Adipocyte (in vitro differentiated cells): ENCODE measurements at places on chromosomes 6 and 20.
A peak's percentile ranks its signal among the peaks of the same experiment; 100 is the strongest.

- DNase-seq = no peak
These were observed 51.2 kb downstream of the CRYBG1 start for GRCh38 chr6:106411643-106412200.

DNA sequence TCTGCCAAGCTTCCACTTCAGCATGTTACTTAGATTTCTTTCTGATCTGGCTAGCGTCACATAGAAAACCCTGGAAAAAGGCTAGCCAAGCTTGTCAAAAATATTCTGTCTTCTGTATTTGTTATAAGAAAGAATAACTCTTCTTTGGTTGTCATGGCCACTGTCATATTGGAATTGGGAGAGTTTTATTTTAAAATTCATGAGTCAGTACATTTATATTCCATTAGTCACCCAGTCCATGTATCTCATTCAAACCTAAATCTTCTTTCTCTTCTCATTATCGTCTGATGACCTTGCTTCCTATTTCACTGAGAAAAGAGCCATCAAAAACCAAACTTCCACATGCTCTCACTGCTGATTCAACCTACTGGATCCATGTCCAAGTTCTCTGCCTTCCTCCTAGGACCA is 65.7 kb downstream of the EPM2A start:
- peak; percentile 60 for DNase-seq

DNA sequence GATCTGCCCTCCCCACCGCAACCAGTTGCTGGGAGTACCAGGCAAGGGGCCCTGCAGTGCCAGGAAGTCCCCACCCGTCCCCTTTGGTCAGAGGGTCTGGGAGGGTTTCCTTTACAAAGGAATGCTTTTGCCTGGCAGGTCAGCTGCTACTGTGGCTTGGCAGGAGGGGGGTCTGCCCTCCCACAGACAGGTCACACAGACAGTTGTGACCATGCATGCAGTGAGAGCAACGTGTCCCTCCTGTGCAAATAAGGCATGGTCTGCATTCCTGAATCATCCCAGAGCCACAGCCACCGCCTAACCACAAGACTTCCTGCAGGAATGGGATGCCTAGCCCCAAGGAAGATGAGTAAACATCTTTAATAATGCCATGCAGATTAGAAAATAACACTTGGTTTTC is 439 bp upstream of the F13A1 start:
- no peak for DNase-seq

DNA sequence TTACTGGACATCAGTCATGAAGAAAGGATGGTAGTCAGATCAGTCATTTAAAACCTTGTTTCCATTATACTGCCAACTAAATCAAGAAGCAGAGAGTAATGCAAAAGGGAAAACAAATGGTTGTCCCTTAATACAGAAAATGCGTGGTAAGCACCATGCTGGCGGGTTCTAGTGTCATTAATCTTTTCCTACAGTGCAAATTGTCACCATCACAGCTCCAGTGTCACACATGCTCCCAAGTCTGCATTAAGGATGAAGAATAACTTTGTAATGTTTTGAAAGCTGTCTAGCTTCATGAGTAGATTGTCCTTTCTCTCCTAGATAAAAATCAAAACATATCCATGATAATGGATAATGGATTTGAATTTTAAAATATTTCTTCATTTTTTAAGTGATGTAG is 735.6 kb downstream of the EPHA7 start:
- DNase-seq = no peak

DNA sequence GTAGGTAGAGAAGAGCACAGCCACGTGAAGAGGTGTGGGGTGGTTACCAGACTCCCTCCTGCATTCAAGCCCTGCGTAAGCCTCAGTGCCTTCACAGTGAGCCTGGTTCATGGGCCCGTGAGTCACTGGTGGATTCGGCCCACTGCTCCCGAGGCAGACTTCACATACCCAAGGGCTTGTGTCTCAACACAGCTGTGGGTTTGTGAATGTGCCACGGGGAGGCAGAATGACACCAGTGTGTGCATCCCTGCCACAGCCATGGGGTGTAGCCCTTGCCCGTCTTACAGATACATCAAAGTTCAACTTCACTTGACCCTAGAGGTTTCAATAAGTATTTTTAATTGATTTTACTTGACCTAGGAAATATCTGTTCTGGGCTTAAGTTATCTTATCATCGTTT is 108.5 kb downstream of the MAP3K4 start:
- no peak for DNase-seq

DNA sequence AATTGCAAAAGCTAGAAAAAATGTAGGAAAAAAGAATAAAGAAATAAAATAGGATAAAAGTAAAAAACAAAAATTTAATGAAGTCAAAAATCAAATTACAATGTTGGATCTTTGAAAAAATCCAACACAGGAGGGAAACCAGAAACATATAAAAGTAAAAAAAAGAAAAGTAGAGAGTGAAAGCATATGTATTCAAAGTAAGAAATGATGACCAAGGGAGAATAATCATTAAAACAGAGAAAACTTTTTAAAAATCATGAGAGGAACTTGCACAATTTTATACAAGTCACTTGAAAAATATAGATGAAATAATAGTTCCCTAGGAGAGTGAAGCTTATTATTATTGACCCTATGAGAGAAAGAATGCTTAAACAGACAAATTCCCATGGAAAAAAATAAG is 138.2 kb downstream of the COL21A1 start:
- DNase-seq = no peak

- DNase-seq = no peak
These were observed 389.3 kb downstream of the HDGFL1 start for GRCh38 chr6:22958677-22959076.
